ENCODE measurements at places on chromosomes 6 and 20. TPM values are rescaled to one million over a fixed set of nuclear protein-coding genes. Genes with fewer than 3 reads are reported as not detected.

The STK38 gene
- 40.7 TPM for total RNA-seq

DNA sequence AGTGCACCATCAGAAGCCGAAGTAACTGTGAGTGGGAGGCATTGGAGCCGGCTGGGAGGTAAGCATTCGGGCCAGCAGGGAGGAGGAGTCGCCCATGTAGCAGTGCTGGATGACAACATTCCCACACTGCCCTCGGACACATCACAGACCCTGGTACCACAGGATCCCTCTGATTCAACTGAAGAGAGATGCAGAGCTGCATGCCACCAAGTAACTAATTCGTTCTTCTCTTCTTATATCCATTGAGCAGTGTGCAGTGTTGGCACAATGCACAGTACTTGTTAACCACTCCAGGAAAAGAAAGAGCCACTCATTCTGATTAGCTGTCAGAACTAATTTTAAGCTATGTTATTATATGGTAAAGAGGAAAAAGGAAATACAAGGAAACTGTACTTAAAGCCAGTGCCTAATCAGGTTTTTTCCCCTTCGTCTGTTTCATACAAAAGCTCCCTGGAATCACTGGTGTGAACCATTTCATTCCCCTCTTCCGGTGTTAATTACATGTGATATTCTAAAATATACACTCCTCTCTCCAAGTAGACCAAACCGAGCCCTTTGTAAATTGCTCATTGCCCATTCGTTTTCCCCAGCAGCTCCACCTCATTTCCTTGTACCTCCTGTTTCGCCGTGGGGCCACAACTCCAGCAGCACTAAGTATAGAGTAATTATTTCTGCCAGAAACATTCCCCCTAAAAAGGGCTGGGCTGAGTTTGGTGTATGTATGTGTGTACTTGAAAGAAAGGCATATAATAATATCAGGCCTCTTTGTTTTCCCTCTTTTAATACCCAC is 32.4 kb upstream of the ADTRP start:
- H3K27me3 ChIP-seq: no peaks in the 10 kb centered on the region
- peaks cover 25% of the 10 kb centered on the region for H3K4me1 ChIP-seq
- H3K36me3 ChIP-seq: no peaks in the 10 kb centered on the region
- H3K4me3 ChIP-seq: no peak overlapping the region
- no peak for DNase-seq

The CLDN20 gene
- not detected for total RNA-seq

DNA sequence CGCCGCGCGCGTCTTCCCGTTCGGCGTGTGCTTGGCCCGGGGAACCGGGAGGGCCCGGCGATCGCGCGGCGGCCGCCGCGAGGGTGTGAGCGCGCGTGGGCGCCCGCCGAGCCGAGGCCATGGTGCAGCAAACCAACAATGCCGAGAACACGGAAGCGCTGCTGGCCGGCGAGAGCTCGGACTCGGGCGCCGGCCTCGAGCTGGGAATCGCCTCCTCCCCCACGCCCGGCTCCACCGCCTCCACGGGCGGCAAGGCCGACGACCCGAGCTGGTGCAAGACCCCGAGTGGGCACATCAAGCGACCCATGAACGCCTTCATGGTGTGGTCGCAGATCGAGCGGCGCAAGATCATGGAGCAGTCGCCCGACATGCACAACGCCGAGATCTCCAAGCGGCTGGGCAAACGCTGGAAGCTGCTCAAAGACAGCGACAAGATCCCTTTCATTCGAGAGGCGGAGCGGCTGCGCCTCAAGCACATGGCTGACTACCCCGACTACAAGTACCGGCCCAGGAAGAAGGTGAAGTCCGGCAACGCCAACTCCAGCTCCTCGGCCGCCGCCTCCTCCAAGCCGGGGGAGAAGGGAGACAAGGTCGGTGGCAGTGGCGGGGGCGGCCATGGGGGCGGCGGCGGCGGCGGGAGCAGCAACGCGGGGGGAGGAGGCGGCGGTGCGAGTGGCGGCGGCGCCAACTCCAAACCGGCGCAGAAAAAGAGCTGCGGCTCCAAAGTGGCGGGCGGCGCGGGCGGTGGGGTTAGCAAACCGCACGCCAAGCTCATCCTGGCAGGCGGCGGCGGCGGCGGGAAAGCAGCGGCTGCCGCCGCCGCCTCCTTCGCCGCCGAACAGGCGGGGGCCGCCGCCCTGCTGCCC is 1.1 kb downstream of the SOX4 start:
- no peaks in the 10 kb centered on the region for H3K36me3 ChIP-seq
- no peaks in the 10 kb centered on the region for H3K27me3 ChIP-seq
- H3K4me3 ChIP-seq: peak overlapping the region; percentile 82
- H3K27ac ChIP-seq: peak overlapping the region; percentile 96
- peaks cover 20% of the 10 kb centered on the region for H3K4me1 ChIP-seq
- DNase-seq: peak; percentile 84

- no peak overlapping the region for H3K27ac ChIP-seq
- H3K36me3 ChIP-seq: no peaks in the 10 kb centered on the region
- no peak overlapping the region for H3K4me3 ChIP-seq
Measured at GRCh38 chr6:32658268-32658897, 8.1 kb downstream of the HLA-DQB1 start.

DNA sequence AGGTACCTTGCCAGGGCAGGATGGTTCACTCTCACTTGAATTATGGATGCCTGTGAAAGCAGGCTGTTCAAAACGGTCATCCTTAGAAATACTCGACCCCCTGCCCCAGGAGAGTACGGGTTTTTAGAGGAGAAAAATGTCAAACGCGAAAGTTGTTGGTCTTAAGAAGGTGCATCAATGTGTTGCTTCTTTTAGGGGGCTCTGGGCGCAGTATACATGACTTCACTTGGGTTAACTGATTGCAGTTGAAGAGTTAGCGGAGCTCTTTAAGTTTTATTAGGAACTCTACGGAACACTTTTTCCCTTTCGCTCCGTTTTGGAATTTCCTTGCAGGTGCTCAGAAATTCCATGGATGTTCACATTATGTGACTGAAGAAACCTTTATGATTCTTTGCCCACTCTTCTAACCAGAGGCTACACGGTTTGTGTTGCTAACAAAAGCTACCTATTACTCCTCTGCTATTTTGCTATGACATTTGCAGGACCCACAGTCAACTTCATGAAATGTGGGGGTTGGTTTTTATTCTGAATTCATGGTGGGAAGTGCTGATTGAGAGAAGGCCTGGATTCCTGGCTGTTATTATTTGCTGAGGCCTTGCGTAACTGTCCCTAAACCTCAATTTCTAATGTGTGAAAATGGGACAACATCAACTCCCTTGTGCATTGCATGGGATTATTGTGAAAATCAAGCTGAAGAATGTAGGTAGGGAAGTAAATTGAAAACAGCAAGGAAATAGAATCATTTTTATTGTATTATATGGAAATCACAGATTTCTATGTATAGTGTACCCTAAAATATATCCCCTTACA is 845 bp downstream of the ENPP1 start:
- H3K36me3 ChIP-seq: no peaks in the 10 kb centered on the region
- peaks cover 10% of the 10 kb centered on the region for H3K27me3 ChIP-seq
- no peak for DNase-seq
- peak overlapping the region; percentile 87 for H3K27ac ChIP-seq

- DNase-seq: no peak
- H3K27ac ChIP-seq: no peak overlapping the region
- H3K27me3 ChIP-seq: no peaks in the 10 kb centered on the region
- H3K4me3 ChIP-seq: no peak overlapping the region
Measured at GRCh38 chr6:3977875-3978711, 100.8 kb downstream of the FAM217A start.

GRCh38 chr20:9262653-9263194 is 193.8 kb downstream of the PLCB4 start:
- no peak overlapping the region for H3K27ac ChIP-seq
- no peaks in the 10 kb centered on the region for H3K27me3 ChIP-seq
- H3K4me3 ChIP-seq: no peak overlapping the region
- H3K36me3 ChIP-seq: no peaks in the 10 kb centered on the region

DNA sequence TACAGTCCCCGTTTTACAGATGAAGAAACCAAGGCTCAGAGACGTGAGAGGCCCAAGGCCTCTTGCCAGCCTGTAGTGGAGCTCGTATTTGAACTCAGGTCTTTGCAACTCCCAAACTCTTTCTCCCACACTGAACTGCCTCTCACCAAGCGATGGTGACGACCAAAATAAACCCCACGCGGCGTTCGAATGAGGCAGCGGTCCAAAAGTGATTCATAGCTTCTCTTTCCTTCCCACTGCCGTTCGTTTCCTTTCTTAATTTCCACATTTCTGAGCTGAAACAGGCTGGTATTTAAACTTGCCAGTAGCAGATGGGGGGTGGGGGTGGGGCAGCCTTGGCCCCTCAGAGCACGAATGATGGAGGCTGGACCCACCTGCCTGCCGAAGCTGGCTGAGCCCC is 252.9 kb upstream of the KCNG1 start:
- H3K27ac ChIP-seq: no peak overlapping the region
- H3K4me3 ChIP-seq: no peak overlapping the region
- H3K36me3 ChIP-seq: no peaks in the 10 kb centered on the region

GRCh38 chr6:165159460-165159859 is 149.9 kb downstream of the C6orf118 start:
- no peak for DNase-seq
- no peak overlapping the region for H3K27ac ChIP-seq
- no peaks in the 10 kb centered on the region for H3K27me3 ChIP-seq
- H3K36me3 ChIP-seq: no peaks in the 10 kb centered on the region

- no peaks in the 10 kb centered on the region for H3K36me3 ChIP-seq
- H3K4me1 ChIP-seq: no peaks in the 10 kb centered on the region
- H3K27ac ChIP-seq: no peak overlapping the region
- H3K4me3 ChIP-seq: no peak overlapping the region
- peak; percentile 79 for DNase-seq
- H3K27me3 ChIP-seq: no peaks in the 10 kb centered on the region
Measured at GRCh38 chr6:16947375-16948015, 154.4 kb upstream of the STMND1 start.
